ENCODE measurements at places on chromosomes 1 and 21.

DNA sequence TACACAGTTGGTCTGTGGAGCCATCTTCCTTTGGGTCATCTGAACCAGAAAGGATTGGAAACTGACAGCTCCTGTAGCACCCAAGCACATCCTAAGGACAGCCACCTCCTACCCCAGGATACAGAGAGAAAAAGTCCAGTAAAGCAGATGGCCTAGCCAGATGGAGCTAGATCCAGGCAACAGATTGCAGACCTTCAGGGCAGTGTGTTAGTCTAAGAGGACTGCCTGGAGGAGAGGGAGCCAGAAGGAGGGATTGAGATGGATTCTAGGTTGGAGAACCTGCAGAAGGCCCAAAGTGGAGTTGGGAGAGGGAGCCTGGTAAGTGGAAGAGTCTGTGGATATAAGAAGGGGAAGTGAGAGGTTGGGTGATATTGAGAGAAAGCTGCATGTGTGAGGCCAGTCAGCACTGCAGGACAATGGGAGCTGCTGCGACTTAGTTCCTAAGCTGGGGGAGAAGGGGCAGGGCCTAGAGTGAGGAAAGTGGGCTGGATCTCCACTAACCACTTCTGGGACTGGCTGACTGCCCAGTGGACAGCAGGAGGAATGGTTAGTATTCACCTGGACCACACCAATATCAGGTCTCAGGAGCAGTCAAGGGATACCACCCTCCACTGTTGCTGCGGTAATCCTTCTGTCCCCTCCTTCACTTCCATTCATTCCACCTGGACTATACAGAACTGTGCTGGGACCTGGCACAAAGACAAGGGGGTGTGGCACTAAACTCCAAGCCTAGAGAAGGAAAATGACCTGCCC lies 13.4 kb downstream of the BCAN start:
- DNase-seq, result no peak

DNA sequence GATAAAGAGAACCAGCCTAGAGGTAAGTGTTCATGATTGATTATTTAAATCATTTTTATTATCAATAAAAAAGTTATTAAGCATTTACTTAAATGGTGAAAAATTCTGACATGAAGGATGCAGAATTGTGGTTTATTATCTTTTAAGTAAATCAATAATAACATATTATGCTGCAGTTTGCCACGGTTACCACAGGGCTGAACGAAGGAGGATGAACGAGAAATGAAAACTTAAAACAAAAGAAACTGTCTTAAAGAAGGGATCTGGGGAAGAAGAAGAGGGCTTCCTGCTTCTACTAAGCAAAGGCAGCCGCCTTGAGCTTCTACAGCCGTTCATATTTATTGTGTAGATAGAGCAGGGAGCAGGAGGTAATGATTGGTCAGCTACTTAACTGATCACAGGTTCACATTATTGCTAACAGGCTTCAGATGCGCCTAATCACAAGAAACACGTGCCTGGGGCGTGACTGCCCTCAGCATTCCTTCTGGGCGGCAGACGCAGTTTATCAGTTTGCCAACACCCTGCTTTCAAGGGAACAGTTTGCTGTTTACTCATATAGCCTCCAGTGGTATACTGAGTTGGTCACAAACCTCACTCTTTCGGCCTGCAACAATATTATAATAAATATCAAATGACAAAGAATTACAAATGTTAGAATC lies 5.8 kb upstream of the FNBP1L start:
- no peak for DNase-seq

GRCh38 chr21:45175326-45176095 lies 101.1 kb downstream of the ADARB1 start:
- DNase-seq, result no peak

- DNase-seq, result no peak
Measured at GRCh38 chr1:185279571-185279970, 37.5 kb downstream of the IVNS1ABP start.

GRCh38 chr1:177287270-177287669 lies 116.5 kb downstream of the BRINP2 start:
- DNase-seq, result no peak

GRCh38 chr1:220875260-220875659 lies 4.0 kb upstream of the HLX start:
- no peak for DNase-seq

DNA sequence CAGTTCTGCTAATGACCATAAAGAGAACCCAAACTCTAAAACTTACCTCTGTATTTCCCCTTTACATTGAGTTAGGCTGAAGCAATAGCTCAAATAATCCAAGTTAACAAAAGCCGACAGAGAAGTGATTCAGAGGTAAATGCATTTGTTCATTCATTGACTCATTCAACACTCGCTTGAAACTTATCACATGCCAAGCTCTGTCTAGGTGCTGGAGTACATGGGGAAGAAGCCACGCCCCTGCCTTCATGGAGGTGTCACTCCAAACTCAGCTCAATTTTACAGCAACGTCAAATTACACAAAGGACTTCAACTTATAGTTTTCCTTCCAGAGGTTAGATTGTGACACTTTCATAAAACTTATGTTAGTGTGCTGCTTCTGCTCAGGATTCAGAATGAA lies 45.8 kb downstream of the SLC25A24 start:
- DNase-seq, result no peak

DNA sequence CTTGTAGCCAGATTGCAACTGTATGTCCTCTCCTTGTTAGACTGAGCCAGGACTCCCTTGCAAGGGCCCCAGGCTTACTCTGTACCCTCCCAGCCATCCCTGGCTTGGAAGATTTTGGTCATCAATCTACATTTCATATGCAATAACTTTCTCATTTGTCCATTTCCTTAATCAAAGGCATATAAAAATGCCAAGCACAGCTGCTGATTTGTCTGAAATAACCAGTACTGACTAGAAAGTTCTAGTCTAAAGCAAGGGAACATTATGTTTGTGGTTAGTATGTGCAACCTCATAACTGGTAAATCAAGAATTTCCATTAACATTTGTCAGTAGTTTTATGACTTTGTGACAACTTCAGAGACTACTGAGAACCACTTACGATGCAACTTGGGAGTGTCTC lies 370.2 kb downstream of the ST6GALNAC3 start:
- no peak for DNase-seq

DNA sequence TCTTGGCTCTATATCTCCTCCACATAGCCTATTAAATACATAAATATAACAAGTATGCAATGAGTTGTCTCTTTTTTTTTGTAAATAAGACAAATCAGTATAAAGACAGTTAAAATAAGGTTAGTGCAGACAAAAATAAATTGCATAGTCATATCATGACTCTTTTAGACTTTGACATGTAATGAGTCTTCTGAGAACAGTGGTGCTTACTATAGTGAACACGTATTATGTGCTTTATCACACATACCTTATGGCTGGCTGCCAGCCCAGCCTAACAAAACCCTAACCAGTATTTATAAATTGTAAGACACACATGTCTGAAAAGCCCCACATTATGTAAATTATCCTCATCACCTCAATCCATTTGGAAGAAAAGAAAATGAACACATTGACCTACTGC lies 29.1 kb upstream of the F13B start:
- DNase-seq, result no peak
